NCI-H446 treated with DMSO at 0.1 percent for 48 hours (cell line): ENCODE measurements at places on chromosomes 7 and 10.

GRCh38 chr10:114665406-114665805, 7.3 kb upstream of the ABLIM1 start:
- DNase-seq = no peak

DNA sequence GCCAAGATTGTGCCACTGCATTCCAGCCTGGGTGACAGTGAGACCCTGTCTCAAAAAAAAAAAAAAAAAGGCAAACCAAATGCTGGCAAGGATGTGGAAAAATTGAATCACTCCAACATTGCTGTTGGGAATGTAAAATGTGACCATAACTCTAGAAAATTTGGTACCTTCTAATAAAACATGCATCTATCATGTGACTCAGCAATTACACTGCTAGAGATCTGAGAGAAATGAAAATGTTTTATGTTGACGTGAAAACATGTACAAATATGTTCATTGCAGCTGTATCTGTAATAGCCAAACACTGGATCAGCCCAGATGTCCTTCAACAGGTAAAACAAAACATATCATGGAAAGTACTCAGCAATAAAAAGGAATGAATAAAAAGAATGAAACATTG, 30.8 kb upstream of the SAR1A start:
- no peak for DNase-seq

- DNase-seq = no peak
These were observed 1061.1 kb upstream of the GHITM start for GRCh38 chr10:83078160-83078559.

- no peak for DNase-seq
These were observed 157.3 kb downstream of the SND1 start for GRCh38 chr7:127809261-127809702.

GRCh38 chr7:18221377-18222293, 194.0 kb upstream of the PRPS1L1 start:
- no peak for DNase-seq
